ENCODE measurements at places on chromosomes 3 and 15. TPM values are rescaled to one million over a fixed set of nuclear protein-coding genes. Genes with fewer than 3 reads are reported as not detected.

- H3K27ac ChIP-seq, result no peak overlapping the region
- no peaks in the 10 kb centered on the region for H3K4me1 ChIP-seq
- no peaks in the 10 kb centered on the region for H3K27me3 ChIP-seq
- no peak overlapping the region for H3K4me3 ChIP-seq
These were observed 474.8 kb upstream of the CNTN4 start for GRCh38 chr3:1623896-1624295.

DNA sequence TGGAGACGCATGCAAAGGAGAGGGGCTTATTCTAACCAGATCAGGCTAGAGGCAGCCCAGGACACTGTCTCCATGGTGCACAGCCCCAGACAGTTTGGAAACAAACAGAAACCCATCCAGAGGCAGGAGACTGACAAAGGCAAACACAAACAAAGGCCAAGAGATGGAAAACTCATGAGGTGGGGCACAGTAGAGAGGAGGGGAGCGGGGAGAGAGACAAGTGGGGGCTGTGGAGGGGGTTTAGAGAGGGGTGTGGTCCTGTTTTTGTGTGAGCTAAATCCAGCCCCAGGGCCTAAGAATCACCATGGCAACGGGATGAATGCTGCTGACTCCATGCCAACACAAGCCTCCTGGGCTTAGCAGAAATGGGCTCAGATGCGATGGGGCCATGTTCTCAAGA, 32.3 kb downstream of the PARP16 start:
- no peak overlapping the region for H3K4me3 ChIP-seq
- H3K27me3 ChIP-seq, result no peaks in the 10 kb centered on the region
- DNase-seq, result no peak
- H3K27ac ChIP-seq, result no peak overlapping the region
- no peaks in the 10 kb centered on the region for H3K36me3 ChIP-seq
- no peaks in the 10 kb centered on the region for H3K4me1 ChIP-seq

EBLN2 gene
- polyA plus RNA-seq, result 0.24 TPM

GP9 gene
- polyA plus RNA-seq, result 0.49 TPM

- peak; percentile 4 for DNase-seq
- H3K36me3 ChIP-seq, result peaks cover 2% of the 10 kb centered on the region
- H3K4me3 ChIP-seq, result peak overlapping the region; percentile 73
- H3K4me1 ChIP-seq, result peaks cover 18% of the 10 kb centered on the region
These were observed 1.9 kb downstream of the CNBP start for GRCh38 chr3:129181819-129182218.

DNA sequence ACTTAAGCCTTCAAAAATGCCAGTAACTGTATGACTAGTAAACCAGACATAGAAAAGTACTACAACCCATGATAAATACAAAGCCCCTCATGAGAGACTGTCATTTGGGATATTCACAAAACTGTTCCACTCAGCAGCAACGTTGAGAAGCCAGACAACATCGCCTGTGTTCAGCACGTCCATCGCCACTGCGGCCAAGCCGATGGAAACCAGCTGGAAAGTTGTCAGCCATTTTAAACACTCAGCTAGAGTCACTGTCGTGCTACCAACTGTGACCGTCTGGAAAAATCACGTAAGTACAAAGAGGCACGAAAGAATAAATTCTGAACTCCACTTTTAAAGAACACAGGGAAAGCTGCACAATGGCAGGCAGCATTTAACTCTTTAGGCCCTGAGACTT, 340.7 kb upstream of the WNT5A start:
- H3K27me3 ChIP-seq, result no peaks in the 10 kb centered on the region
- no peak overlapping the region for H3K27ac ChIP-seq
- H3K4me1 ChIP-seq, result no peaks in the 10 kb centered on the region
- H3K4me3 ChIP-seq, result no peak overlapping the region

- no peaks in the 10 kb centered on the region for H3K36me3 ChIP-seq
- H3K4me1 ChIP-seq, result no peaks in the 10 kb centered on the region
- no peak overlapping the region for H3K4me3 ChIP-seq
- no peak for DNase-seq
- no peak overlapping the region for H3K27ac ChIP-seq
These were observed 61.9 kb downstream of the ANO10 start for GRCh38 chr3:43559961-43560360.

NMNAT3 gene
- polyA plus RNA-seq, result 13.8 TPM

DNA sequence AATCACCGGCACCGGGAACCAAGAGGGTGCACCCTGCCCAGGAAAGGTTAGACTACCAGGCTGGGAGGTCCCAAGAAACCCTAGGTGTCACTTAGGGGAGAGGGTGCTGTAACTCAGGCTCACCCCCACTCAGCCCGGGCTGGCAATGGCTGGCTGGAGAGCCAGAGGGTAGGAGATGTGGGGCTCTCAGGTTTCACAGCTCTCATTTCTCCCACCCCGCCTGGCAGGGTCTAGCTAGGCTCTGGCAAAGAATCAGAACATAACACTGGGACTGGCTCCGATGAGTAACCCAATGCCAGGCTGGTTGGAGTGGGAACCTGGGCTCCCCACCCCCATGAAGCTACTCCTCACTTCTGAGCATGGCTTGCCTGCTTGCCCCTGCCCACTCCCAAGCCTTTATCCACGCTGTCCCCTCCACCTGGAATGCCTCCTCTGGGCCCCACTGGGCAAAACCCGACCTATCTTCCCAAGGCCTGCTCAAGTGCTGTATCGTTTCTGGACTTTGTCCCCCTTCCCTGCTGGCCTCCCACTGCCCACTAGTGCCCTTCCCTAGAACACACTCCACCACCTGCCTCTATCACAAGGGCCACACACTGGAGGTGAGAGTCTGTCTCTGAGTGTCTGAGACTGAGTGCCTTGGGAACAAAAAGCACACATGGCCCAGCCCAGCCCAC, 2.0 kb downstream of the CIB2 start:
- H3K36me3 ChIP-seq, result no peaks in the 10 kb centered on the region
- peaks cover 5% of the 10 kb centered on the region for H3K4me1 ChIP-seq
- no peaks in the 10 kb centered on the region for H3K27me3 ChIP-seq
- no peak overlapping the region for H3K4me3 ChIP-seq

- no peaks in the 10 kb centered on the region for H3K36me3 ChIP-seq
- no peak for DNase-seq
- H3K27ac ChIP-seq, result no peak overlapping the region
- no peak overlapping the region for H3K4me3 ChIP-seq
- H3K4me1 ChIP-seq, result no peaks in the 10 kb centered on the region
- no peaks in the 10 kb centered on the region for H3K27me3 ChIP-seq
These were observed 139.1 kb upstream of the MRPS22 start for GRCh38 chr3:139204728-139205127.

TMEM108 gene
- polyA plus RNA-seq, result 1.5 TPM

SCN11A gene
- polyA plus RNA-seq, result 0.17 TPM

CHAC1 gene
- 21.1 TPM for polyA plus RNA-seq

- no peaks in the 10 kb centered on the region for H3K27me3 ChIP-seq
- no peak overlapping the region for H3K27ac ChIP-seq
- H3K4me1 ChIP-seq, result no peaks in the 10 kb centered on the region
- no peak overlapping the region for H3K4me3 ChIP-seq
- H3K36me3 ChIP-seq, result no peaks in the 10 kb centered on the region
These were observed 52.6 kb downstream of the CNTN3 start for GRCh38 chr3:74561881-74562280.

- no peak overlapping the region for H3K27ac ChIP-seq
- DNase-seq, result peak; percentile 58
- no peak overlapping the region for H3K4me3 ChIP-seq
- H3K4me1 ChIP-seq, result peaks cover 6% of the 10 kb centered on the region
These were observed 53.7 kb upstream of the ATP11B start for GRCh38 chr3:182739619-182740018.

CORO2B gene
- 9.0 TPM for polyA plus RNA-seq

OGG1 gene
- polyA plus RNA-seq, result 51.6 TPM

GRCh38 chr3:151962352-151962751, 88.9 kb downstream of the SUCNR1 start:
- no peak overlapping the region for H3K27ac ChIP-seq
- H3K27me3 ChIP-seq, result no peaks in the 10 kb centered on the region
- H3K4me3 ChIP-seq, result no peak overlapping the region

LXN gene
- 21.6 TPM for polyA plus RNA-seq

- no peaks in the 10 kb centered on the region for H3K36me3 ChIP-seq
- no peak overlapping the region for H3K4me3 ChIP-seq
- no peak overlapping the region for H3K27ac ChIP-seq
- DNase-seq, result no peak
These were observed 284.4 kb upstream of the RASGRP1 start for GRCh38 chr15:38849046-38849445.

- H3K27me3 ChIP-seq, result no peaks in the 10 kb centered on the region
- no peaks in the 10 kb centered on the region for H3K4me1 ChIP-seq
- no peak for DNase-seq
These were observed 513.3 kb upstream of the CFAP20DC start for GRCh38 chr3:59563072-59563605.

DNA sequence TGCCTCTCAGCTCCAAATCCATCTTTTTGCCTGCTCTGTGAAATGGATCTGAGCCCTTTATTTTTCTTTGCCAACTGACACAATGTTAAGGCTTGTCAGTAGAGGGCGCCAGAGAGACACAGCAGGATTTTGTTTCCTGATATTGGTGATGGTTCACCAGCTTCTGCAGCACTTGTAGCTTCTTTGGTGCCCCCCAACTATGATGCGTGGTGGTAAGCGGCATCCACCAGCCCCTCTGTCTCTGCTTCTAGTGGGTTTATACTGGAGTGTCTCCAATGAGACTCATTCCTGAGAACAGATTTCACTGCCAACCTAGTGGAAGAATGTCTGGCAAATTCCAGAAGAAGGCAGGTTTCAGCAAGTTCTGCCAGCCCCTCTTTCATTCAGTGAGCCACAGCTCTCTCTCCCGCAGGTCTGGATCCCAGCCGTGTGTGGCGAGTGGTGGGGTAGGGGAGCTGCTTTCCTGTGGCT, 471.9 kb upstream of the FRG2C start:
- no peaks in the 10 kb centered on the region for H3K27me3 ChIP-seq
- no peak overlapping the region for H3K27ac ChIP-seq
- H3K4me1 ChIP-seq, result no peaks in the 10 kb centered on the region
- peak; percentile 49 for DNase-seq
- no peak overlapping the region for H3K4me3 ChIP-seq

DNA sequence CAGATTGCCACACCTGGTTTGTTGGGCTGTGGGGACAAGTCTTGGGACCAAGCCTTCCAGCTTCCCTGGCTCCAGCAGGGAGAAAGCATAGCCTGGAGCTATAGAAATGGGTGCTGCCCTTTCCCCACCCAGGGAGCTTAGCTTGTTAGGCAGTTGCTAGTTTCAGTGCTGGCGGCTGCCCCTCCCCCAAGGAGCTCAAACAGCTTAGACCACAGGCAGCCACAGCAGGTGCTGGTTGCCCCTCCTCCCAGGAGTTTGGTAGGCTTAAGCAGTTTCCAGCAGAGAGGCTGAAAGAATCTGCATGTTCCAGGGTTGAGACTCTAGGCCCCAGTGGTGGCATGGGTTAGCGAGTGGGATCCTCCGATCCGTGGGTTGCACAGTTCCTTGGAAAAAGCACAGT, 889.7 kb downstream of the IGSF11 start:
- H3K36me3 ChIP-seq, result no peaks in the 10 kb centered on the region
- no peak overlapping the region for H3K4me3 ChIP-seq

CD200R1L gene
- polyA plus RNA-seq, result not detected

All from kidney (tissue), 22 donors.